ENCODE measurements at places on chromosomes 3 and 15.

DNA sequence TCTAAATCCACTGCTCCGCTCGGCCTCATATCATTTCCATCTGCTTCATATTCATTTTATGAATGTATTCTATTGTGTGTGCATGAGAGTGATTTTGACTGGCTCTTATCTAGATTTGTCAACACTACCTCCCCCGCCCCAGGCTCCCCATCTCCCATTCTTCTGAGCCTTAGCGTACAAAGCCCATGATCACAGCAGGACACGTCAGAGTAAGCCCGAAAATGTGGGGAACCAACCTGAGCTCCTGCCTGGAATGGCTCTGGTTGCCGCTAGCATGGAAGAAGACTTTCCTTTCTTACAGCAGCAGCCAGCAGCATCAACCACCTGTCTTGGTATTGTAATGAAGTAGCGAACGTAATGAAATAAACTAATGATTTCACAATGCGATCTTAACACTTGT, 61.4 kb downstream of the GABRB3 start:
- no peak for DNase-seq

- peak; percentile 84 for DNase-seq
Observed at GRCh38 chr3:88433568-88433967, 283.8 kb downstream of the C3orf38 start.

- DNase-seq = no peak
Observed at GRCh38 chr3:60427109-60427508, 824.1 kb downstream of the FHIT start.

GRCh38 chr15:96334017-96334704, 3.7 kb downstream of the NR2F2 start:
- DNase-seq = no peak

- DNase-seq = no peak
Observed at GRCh38 chr3:47527952-47528725, 14.6 kb upstream of the ELP6 start.

- no peak for DNase-seq
Observed at GRCh38 chr3:44905446-44906157, 31.2 kb downstream of the TGM4 start.

DNA sequence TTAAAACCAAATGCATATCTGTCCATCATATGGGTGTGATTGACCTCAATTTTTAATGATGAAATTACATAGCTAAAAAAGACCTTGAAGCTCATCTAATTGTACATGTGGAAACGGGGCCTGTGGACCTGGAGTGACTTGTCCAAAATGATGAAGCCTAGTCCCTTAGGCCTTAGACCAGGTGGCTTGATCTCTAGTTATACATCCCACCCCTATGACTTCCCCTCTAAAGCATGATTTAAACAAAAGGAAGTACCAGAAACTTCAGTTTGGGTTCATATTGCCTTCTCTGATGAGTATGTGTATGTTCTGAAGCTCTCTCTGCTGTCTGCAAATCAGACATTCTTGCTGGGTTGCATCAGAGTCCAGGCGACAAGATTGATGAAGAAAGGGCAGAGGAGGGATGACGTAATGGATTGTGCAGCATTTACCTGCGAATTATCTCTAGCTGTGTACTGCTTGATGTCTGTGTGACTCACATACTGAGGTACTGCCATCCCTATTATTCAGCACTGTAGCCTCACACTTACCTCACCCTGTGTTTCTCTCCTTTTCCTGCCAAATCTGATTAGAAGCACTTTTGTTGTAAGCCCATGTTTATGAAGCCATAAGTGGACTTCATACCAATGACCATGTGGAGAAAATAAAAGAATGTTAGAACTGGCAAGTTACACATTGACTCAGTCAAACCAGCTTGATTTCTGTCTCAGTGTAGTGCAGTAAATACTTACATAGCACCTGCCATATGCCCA, 111.5 kb downstream of the FILIP1L start:
- DNase-seq = no peak

DNA sequence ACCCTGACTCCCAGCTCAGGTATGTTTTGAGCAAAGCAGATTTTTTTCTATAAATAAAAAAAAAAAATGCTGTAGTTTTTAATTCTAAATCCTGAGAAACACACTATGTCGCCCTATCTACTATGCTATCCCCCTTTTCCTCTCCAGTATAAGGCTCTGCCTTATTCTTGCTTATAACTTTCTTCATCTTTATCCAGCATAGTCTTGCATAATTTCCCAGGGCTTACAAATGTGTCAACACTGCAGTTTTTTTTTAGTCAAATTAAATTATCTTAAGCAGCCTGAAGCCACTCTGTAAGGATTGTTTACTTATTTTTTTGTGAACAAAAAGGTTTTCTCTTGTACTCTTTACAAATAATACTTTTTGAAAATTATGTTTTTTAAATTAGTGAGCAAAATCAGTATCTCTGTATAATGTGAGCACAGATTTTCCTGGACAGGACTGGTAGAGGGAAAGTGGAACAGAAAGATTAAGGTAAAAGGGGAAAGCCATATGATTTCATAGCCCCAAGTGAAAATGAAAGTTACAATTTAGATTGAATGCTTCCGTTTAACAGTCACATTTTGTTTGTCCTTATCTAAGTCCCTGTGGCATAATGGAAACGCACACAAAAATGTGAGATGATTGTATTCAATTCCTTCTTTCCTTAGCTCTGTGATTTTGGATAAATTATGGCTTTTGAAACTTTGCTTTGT, 5.6 kb upstream of the PYDC2 start:
- no peak for DNase-seq

DNA sequence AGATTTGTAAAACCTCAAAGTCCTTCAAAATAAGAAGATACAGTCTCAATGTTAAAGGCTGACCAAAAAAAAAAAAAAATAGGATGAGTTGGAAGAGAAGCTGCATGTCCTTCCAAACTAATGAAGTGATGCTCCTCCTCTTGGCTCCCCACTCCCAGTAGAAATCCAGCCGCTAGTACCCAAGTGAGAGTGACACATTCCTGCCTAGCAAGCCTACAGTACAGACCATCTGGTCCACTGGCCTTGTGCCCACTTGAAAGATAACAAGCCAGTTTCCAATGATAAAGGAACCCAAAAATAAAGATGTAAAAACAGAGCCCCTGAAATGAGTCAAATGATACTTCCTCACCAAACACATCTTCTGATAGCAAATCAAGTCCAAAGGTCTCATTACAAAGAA, 258.7 kb upstream of the NSMCE3 start:
- no peak for DNase-seq

DNA sequence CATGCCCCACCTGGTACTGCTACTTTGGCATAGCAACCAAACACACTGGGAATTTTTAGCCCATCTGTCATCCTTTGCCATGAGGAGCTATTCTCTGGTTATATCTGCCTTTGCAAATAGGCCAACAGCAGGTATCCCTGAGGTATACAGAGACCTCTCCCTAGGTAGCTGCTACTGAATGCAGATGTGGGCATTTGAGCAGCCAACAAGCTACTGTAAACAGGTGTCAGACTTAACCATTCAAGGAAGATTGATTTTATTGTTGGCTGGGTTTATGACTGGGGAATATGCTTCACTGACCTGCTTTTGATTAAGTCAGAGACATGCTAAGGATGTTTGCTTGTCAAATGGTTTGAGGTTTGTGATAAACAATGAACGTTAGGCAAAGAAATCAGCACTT, 183.2 kb downstream of the OXSM start:
- no peak for DNase-seq

GRCh38 chr3:197736010-197736490, 654 bp downstream of the RUBCN start:
- peak; percentile 59 for DNase-seq

DNA sequence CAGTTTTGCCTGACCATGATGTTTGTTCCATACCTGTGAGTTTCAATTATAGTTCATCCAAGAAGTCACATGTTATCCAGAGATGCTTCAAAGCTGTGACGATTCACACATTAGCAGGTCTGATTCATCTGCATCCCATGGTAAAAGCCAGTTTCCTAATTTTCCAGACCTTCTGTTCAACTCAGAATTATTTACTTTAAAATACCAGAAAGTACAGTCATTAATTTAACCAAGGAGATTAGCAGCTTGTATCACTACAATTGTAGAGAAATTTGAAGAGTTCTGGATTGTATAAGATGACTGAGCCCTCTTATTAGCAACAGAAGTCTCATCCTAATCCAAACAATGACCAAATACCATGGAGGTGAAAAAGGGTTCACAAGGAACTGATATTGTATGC, 76.1 kb upstream of the THBS1 start:
- no peak for DNase-seq

DNA sequence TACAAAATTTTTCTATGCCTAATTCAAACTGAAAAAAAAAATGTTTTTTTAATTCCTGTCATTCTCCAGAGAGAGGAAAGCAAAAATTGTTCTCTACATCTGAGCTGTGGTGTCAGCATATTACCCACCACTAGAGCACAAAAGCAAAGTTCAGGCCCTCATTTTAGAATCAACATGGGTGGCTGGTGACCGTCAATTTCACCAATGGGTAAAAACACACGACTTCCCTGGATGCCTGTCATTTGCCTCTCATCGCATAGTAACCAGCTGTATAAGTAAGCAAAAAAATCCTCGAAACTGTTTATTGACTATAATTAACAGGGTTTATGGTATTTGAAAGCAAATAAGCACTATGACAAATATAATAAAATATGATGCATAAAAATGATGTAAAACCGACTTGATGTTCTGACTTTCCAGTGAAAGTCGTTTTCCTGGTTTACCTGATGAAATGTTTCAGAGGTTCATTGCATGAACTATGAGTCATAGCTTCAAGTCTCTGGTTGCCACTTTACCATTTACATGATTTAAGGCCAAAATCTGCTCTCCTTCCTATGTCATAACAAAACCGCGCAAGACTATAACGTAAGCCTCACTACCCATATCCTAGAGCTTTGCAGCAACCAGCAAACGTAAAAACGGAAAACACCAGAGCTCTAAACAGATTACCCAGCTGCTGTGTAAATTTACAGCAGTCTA, 60.5 kb downstream of the THBS1 start:
- no peak for DNase-seq

GRCh38 chr3:195704433-195704999, 16.3 kb upstream of the MUC20 start:
- DNase-seq = no peak

DNA sequence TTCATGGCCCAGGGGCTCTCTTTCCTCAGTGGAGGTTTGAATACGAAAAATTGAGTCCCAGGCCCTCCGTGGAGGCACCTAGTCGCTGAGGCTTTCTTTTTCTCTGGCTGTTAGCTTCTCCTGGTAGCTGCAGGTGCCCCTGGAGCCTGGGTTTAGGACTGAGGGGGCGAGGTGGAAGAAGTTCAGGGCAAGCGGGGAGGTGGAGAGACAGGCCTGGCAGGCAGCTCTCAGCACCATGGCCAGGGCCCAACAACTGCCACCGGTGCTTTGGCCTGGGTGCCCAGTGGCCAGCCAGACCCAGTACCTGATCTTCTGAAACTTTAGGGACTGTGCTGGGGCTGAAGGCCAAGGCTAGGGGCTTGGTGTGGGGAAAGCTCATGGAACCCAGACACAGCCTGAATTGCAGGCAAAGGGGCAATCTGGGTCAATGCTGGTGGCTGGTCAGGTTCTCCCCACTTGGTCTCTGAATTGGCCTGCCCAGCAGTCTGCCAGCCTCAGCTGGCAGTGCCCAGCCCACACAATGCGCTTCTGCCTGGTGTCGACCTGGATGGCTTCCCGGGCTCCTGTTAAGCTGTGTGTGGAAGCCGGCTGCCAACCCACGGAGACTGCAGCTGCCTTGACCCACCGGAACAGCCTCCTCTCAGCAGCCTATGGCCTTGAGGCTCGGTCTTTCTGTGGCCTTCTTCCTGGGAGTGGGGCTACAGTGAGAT, 30.3 kb upstream of the POLG start:
- no peak for DNase-seq

DNA sequence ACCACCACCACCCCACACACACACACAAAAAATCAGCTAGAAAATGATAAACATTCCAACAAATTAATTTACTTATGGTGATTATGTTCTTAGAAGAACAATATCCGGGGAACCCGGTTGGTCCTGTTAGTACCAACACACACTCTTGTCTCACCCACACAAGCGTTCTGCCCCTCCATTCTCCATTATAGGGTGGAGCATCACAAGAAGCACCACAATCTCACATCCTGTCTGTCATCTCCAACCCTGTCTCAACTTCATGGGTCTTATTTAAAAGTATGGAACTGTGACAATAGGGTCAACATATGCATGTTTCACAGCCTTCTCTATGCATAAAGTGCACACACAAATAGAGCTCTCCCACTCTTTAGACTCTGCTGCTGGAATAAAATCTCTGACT, 5.6 kb downstream of the GSK3B start:
- DNase-seq = no peak

GRCh38 chr15:31301673-31301990, 25.0 kb upstream of the KLF13 start:
- no peak for DNase-seq

DNA sequence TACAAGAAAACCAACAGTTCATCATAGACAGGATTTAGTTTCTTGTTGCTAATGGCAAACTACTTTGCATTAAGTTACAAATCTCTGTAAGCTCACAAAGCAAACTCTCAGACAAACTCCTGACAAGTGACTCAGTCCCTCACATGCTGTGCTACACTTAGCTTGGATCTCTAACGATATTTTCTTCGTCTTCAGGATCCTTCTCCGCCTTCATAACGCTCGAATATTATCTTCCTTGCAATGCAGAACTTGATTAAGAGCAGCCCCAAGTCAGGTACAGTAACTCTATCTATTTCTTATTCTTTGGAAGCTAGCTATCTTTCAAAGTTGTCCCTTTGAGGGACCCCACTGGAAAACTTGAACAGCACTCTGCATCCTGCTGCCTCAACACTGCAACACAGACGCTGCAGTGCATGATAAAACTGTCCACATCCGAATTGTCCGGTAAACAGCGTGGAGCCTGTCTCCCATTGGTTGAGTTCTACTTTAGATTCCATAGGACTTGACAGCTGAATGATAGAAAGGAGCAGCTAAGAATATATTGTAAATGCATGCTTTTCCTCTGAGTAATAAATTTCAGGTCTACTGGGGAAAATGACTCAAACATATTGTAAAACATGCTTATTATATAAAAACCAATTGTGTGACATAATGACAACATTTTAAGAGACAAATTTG, 61.3 kb downstream of the UACA start:
- no peak for DNase-seq

DNA sequence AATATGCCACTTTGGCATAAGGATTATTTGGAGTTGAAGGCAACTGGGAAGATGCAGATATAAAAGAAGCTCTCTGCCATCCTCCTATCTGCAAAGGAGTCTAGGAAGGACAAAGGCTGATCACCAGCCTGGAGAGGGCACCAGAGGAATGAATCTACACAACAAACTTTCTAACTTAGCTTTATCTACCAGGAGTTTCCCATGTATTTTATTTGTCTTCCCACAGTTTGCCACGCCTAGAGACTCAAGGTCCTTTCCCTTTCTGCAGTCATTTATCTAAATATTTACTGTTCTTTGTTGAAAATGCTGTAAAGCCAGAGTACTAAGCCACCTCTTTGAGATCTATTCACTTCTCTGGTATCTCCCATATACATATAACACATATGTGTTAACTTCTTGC, 32.2 kb downstream of the GPR176 start:
- DNase-seq = no peak
